ENCODE measurements at places on chromosomes 7 and 10. TPM values are rescaled to one million over a fixed set of nuclear protein-coding genes. Genes with fewer than 3 reads are reported as not detected.
A peak's percentile ranks its signal among the peaks of the same experiment; 100 is the strongest.

FGFBP3 gene
- total RNA-seq = 1.5 TPM

GRCh38 chr10:28666751-28667467 is 10.4 kb upstream of the BAMBI start:
- H3K27ac ChIP-seq = no peak overlapping the region
- no peak overlapping the region for H3K4me3 ChIP-seq

DNA sequence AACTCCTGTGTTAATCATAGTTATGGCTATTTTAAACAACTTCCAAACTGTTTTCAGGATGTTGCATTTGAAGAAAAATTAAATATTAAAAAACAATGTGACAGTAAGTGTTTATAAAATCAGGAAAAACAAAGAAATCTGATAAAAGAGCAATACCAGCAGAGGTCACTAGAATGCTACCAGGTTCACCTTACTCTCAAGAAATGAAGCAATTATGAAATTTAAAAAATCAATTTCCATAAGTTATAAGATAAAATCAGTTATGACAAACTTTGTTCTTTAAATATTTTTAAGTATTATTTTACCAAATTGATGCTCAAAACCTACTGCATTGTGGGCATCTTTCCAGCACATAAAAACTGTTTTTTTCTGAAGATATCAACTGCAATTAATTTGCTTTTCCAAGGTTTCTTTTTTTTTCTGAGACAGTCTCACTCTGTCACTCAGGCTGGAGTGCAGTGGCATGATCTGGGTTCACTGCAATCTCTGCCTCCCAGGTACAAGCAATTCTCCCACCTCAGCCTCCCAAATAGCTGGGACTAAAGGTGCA is 50.7 kb upstream of the RHEB start:
- H3K27ac ChIP-seq = no peak overlapping the region
- H3K4me3 ChIP-seq = no peak overlapping the region
- H3K27me3 ChIP-seq = no peaks in the 10 kb centered on the region
- DNase-seq = no peak
- peaks cover 13% of the 10 kb centered on the region for H3K36me3 ChIP-seq
- no peaks in the 10 kb centered on the region for H3K4me1 ChIP-seq

EFCAB10 gene
- not detected for total RNA-seq

DNA sequence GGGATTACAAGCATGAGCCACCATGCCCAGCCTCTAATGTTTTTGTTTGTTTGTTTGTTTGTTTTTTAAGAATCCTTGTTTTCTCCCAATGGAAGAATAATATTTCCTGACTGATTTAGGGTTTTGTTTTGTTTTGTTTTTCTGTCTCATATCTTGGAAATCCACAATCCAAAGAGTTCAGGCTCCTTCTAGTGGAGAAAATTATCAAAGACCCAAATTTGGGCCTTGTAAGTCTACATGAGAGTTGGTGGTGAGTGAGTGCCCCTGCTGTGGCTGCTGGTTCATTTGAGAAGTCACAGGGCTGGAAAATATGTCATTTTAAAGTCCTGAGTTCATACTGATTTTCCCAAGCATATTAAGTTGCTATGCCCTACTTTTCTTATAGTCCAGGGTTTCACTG is 33.5 kb upstream of the KLHL7 start:
- H3K27me3 ChIP-seq = peaks cover 4% of the 10 kb centered on the region
- no peak overlapping the region for H3K4me3 ChIP-seq
- no peak overlapping the region for H3K27ac ChIP-seq
- DNase-seq = no peak

DNA sequence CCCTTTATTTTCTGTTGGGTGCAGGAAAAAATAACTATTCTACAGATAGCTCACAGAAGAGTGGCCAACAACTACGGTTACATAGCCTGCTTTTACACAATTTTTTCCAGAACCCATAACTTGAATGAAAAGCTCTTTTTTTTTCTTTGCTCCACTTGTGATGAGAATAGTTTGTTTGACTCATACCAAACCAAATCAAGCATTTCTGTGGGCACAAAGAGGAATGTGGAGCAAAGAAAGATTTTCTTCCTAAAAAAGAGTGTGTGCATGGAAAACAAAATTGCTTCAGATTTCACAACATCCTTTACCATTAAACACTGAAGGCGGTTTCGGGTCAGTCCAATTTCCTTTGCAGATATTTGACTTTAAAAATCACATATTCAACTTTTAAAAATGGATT is 54.8 kb upstream of the RAB11FIP2 start:
- H3K4me3 ChIP-seq = no peak overlapping the region
- no peaks in the 10 kb centered on the region for H3K36me3 ChIP-seq
- DNase-seq = no peak
- H3K4me1 ChIP-seq = no peaks in the 10 kb centered on the region
- H3K27me3 ChIP-seq = no peaks in the 10 kb centered on the region
- H3K27ac ChIP-seq = no peak overlapping the region

- no peak overlapping the region for H3K4me3 ChIP-seq
- no peak overlapping the region for H3K27ac ChIP-seq
- H3K36me3 ChIP-seq = no peaks in the 10 kb centered on the region
- DNase-seq = no peak
Observed at GRCh38 chr7:137475966-137476365, 132.4 kb upstream of the PTN start.

DNA sequence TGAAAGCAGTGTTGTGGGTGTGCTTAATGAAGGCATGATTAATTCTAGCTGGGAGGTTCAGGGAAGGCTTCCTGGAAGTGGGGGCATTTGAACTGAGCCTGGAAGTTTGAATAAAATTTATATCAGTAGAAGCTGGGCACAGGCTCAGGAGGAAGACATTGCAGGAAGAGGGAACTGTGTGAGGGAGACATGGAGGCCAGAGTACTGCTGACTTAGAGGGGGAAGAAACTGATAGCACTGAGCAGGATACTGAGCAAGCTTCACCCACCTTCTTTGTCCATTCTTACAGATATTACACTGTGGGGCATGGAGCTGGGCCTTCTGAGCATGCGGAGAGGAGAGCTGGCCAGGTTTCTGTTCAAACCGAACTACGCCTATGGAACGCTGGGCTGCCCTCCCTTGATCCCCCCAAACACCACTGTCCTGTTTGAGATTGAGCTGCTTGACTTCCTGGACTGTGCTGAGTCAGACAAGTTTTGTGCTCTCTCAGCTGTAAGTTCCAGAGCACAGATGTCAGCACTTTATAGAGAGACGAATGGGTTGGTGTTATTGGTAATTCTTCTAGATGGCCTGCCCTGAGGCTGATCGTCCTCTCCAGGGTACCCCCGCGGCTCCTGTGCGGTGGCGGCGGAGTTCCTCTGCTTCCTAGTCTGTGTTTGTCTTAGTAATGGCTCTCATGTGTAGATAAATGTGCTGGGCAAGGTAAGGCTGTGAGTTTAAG is 2.1 kb downstream of the FKBP6 start:
- no peaks in the 10 kb centered on the region for H3K4me1 ChIP-seq
- no peaks in the 10 kb centered on the region for H3K36me3 ChIP-seq
- H3K27me3 ChIP-seq = no peaks in the 10 kb centered on the region
- no peak overlapping the region for H3K4me3 ChIP-seq

GRCh38 chr7:80635533-80635932 is 2.9 kb upstream of the CD36 start:
- no peaks in the 10 kb centered on the region for H3K4me1 ChIP-seq
- H3K36me3 ChIP-seq = no peaks in the 10 kb centered on the region
- H3K27ac ChIP-seq = no peak overlapping the region
- no peak for DNase-seq
- no peak overlapping the region for H3K4me3 ChIP-seq

DNA sequence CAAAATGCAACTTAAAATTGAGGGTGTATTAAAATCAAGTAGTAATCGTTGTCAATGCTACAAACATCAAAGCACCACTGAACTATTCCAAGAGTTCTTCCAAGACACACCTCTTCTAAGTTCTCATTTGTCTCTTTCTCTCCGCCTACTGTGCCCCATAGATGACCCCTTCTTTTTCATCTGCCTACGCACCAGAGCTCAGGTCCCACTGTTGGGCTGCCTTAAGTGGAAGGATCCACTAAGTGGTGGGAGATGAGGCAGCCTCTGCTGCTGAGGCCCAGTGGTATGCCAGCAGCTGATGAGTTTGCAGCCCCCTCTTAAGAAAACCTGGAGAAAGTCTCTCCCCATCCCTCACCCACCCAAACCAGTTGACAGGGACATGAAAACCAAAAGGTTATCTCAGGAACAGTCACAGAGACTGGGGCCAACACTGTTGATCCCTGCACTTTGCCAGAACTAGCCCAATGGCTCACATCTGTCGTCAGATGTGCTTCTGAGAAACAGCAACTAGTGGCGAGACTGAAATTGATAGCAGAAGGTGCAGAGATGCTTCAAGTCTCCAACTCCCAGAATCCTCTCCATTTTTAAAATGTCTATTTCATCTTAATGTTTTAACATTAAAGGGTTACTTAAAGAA is 88.4 kb downstream of the CHCHD3 start:
- DNase-seq = no peak
- H3K4me1 ChIP-seq = no peaks in the 10 kb centered on the region
- no peaks in the 10 kb centered on the region for H3K36me3 ChIP-seq
- H3K27me3 ChIP-seq = no peaks in the 10 kb centered on the region
- H3K4me3 ChIP-seq = no peak overlapping the region

GRCh38 chr10:124142006-124142739 is 48.8 kb upstream of the CHST15 start:
- H3K4me1 ChIP-seq = no peaks in the 10 kb centered on the region
- H3K4me3 ChIP-seq = no peak overlapping the region
- no peaks in the 10 kb centered on the region for H3K27me3 ChIP-seq
- H3K36me3 ChIP-seq = no peaks in the 10 kb centered on the region
- DNase-seq = no peak

DNA sequence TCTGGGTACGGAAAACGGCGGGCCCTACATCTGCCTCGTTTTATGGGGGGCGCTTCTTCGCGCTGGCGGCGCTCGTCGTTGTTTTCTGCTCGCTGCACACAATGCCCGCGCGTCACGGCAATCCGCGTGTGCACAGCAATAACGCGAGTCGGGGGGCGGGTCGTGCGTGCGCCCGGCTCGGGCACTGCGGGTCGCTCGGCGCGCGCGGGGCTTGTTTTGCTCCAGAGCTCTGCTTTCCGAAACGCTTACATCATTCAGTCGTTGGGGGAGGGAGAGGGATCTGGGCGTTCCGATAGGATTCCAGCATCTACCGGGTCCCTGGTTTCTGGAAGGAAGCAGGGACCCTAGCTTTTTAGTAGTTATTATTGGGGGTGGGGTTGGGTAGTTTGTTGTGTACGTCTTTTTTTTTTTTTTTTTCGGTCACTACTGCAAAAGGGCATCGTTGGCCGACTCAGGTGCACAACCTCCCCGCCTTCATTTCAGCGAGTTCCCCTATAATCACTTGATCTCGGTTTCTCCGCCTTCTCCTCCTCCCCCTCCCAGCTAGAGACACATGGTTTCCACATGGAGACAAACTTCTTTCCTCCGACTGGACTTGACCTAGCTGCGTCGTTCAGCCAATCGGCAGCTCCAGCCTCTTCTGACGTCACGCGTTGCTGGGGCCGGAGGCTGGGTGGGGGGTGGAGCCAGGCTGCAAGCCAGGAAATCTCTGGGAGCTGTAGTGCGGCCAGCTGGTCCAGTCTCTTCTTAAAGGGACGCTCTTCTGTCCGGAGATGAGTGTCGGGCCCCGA is 3.5 kb downstream of the MXI1 start:
- no peaks in the 10 kb centered on the region for H3K36me3 ChIP-seq
- H3K27ac ChIP-seq = peak overlapping the region; percentile 58
- H3K4me3 ChIP-seq = peak overlapping the region; percentile 82
- peaks cover 2% of the 10 kb centered on the region for H3K27me3 ChIP-seq
- peak; percentile 95 for DNase-seq

DNA sequence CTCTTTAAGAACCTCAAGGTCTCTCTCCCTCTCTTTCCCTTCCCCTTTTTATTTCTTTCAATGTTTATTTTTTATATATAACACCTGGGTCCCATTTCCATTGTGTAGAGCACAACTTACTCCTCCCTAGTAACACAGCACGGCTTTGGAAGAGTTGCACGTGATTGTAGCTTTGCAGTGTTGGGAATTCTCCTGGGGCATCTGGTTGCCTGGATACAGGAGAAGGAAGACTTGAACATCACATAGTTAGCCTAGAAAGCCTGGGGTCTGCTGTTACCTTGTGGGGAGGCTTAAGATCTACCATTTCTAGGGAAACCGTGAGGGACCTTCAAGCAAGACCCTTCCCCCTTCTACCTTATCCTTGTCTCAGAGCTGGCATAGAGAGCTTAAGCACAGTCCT is 41.1 kb upstream of the NFKB2 start:
- no peak for DNase-seq

DNA sequence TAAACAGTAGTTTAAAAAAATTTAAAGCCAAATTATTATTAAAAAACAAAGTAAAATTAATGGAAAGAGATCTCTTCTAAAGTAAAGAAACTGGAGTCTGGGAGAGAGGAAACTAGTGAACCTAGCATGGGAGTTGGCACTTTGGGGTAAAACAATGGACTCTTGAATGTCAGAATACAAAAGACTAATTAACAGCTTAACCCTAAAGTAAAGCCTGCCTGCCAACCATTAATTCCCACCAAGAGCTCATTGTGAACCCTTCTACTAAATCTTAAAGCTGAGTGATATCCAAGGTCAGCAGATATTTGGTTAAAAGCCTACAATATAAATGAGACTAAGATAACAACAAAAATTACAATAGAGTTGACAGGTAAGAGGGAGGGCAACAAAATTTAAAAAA is 36.5 kb downstream of the KMT2C start:
- no peaks in the 10 kb centered on the region for H3K36me3 ChIP-seq
- H3K4me3 ChIP-seq = no peak overlapping the region
- H3K4me1 ChIP-seq = no peaks in the 10 kb centered on the region
- H3K27me3 ChIP-seq = no peaks in the 10 kb centered on the region
- no peak overlapping the region for H3K27ac ChIP-seq

- peak; percentile 67 for DNase-seq
- H3K4me1 ChIP-seq = peaks cover 6% of the 10 kb centered on the region
- H3K4me3 ChIP-seq = no peak overlapping the region
- peak overlapping the region; percentile 32 for H3K27ac ChIP-seq
- no peaks in the 10 kb centered on the region for H3K27me3 ChIP-seq
Observed at GRCh38 chr7:26090927-26091519, 61.0 kb upstream of the NFE2L3 start.

DNA sequence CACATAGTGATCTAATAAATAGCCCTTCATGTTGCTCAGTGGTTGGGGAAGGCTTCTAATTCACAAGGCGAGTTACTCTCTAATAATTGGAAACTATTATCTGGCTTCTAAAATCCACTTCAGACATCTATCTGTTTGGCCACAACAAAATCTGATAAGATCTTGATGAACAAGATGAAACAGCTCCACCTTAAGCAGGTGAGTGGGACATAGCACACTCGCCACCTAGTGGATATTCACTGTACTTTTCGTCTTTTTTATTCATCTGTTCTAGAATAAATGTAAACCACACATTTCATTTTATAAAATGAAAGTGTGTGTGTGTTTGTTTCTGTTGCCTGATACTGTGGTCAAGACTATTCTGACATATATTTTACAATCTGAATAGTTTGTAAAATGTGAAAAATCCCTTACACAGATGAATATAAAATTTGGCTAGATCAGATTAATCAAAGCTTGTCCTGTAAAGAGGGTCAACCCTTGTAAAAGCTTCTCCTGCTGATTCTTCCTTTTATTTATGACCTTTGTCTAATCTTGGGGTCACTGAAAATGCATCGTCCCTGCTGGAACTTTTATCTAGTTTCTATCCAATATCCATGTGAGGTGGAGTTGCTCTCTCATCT is 26.5 kb upstream of the CNTNAP2 start:
- DNase-seq = peak; percentile 33
- no peaks in the 10 kb centered on the region for H3K36me3 ChIP-seq
- H3K27me3 ChIP-seq = no peaks in the 10 kb centered on the region
- H3K27ac ChIP-seq = no peak overlapping the region

GRCh38 chr10:71740069-71740653 is 20.6 kb upstream of the C10orf105 start:
- H3K27ac ChIP-seq = no peak overlapping the region
- no peak overlapping the region for H3K4me3 ChIP-seq
- H3K4me1 ChIP-seq = 0 out of 2 replicates have a peak, but pooled peaks cover 4% of the 10 kb centered on the region
- H3K36me3 ChIP-seq = no peaks in the 10 kb centered on the region

All from Panc1 (cell line).